ENCODE measurements at places on chromosomes 3 and 15.

- peak; percentile 56 for DNase-seq
Measured at GRCh38 chr3:112002096-112002971, 3.6 kb downstream of the TAGLN3 start.

- no peak for DNase-seq
Measured at GRCh38 chr15:38065721-38066345, 131.4 kb downstream of the TMCO5A start.

DNA sequence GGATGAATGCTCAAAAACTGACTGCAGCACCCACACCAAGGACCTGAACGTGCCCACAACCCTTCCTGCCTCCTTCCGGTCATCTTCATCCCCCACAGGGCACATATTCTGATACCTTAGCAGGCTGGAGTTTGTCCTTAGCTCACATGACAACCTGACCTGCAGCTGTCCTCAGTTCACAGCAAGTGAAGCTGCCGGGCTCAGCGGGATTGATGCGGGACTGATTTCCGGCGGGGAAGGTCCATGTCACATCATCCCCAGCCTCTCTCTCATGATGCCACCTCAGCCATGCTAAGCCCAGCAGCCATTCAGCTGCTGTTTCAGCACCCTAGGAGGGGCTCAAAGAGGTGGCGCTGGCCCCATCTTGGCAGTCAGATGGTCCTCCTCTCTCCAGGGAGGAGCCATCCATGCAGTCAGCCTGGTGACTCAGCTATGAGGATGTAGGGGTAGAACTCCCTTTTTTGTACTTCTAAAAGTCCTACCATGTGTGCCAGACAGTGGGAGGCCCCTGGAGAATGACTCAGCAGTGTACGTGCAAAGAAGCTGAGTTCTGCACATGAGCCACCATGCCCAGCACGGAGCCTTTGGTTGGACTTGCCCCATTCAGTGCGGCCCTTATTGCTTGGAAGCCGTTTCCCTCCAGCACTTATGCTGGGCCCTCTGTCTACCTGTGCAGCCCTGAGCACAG lies 9.5 kb downstream of the CA12 start:
- no peak for DNase-seq

DNA sequence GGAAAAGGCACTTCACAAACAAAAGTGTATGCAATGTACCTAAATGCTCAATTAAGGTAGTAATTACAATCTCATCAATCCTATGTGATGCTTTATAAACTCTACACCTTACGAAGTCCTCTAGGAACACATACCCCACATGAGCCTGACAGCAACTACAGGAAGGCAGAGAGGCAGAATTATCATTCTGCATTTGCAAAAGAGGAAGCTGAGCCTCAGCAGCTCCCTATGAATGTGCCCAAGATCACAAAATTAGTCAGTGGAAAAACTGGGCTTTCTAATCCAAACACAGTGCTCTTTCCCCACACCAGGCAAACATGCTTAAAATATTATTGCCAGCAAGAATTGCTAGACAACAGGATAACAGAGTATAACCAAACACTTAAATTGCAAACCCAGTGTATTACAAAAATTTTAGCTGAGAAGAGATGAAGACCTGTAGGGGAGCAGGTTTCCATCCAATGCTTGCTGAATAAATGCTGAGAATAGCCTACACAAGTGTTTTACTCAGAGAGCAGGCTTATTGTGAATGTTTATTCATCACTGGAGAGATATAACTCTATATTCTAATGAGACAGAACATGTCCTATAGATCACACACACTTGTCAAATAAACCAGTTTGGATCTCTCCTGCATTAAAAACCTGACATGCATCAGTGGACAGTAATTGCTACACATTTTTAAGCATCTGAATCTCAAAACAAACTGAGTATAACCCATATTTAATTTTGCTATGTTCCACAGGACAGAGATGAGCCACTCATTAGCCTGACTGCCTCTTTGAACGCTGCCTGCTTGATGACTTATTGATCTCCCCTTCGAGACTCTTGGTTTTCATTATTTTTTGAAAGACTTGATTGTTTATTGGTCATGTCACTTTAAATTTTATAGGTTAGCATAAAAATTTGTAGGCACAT lies 62.2 kb downstream of the PLCH1 start:
- no peak for DNase-seq

DNA sequence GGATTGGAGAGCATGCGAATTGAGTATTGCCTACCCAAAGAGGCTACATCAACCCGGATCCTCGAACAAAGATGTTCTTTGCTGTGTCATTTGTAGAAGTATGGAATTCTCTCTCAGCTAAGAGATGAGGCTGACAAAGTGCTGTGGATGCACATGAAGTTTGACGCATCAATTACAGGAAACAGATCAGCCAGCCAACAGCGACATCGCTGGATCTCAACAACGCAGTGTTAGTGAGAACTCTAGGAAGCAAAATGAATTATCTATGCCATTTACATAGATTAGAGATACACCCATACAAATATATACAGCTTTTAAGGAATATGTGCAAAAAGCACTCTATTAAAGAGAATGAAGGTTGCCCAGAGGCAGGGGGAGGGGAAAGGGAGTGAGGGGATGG lies 160.6 kb upstream of the RGMA start:
- no peak for DNase-seq

DNA sequence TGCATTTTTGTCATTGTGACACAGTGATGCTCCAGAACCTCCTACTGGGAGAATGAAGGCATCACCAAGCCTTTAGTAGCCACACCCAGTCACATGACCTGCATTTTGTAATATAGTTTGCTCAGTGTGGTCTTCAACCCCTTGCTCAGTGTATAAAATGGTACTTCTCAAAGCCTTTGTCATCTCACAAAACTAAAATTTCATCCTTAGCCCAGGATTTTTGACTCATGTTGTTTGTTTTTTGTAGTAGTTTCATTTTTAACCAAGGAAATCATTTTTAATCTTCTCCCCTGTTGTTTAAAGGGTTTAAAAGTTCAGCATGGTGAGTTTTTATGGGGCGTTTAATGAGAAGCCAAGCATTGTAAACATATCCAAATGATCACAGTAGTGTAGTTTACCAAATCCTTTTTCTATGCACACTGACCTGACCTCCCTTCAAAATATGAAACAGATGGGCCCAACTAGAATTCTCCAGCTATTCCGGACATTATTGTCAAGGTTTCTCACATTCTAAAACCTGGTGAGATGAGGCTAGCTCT lies 123.5 kb upstream of the IL12A start:
- DNase-seq: no peak

- no peak for DNase-seq
Measured at GRCh38 chr3:107284612-107285011, 92.6 kb upstream of the CCDC54 start.

DNA sequence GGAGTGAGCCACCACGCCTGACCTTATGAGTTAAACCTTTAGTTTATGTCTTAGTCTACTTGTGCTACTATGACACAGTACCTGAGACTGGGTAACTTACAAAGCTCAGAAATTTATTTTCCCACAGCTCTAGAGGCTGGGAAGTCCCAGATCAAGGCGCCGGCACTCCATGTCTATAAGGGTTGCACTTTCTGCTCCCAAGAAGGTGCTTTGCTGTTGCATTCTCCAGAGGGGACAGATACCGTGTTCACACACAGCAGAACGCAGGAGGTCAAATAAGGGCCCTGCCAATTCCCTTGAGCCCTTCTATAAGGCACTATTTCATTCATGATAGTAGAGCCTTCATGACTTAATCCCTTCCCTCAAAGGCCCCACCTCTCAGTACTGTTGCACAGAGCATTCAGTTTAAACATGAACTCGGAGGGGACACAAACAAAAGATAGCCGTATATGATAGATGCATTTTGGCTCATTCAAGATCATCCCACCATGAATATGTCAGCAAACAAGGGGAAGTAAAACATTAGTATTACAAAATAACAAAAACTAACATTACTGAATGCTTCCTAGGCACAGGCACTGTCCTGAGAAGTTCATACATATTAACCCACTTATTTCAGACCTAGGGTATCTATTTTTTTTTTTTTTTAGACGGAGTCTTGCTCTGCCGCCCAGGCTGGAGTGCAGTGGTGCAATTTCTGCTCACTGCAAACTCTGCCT lies 26.5 kb downstream of the PLA1A start:
- DNase-seq: no peak

DNA sequence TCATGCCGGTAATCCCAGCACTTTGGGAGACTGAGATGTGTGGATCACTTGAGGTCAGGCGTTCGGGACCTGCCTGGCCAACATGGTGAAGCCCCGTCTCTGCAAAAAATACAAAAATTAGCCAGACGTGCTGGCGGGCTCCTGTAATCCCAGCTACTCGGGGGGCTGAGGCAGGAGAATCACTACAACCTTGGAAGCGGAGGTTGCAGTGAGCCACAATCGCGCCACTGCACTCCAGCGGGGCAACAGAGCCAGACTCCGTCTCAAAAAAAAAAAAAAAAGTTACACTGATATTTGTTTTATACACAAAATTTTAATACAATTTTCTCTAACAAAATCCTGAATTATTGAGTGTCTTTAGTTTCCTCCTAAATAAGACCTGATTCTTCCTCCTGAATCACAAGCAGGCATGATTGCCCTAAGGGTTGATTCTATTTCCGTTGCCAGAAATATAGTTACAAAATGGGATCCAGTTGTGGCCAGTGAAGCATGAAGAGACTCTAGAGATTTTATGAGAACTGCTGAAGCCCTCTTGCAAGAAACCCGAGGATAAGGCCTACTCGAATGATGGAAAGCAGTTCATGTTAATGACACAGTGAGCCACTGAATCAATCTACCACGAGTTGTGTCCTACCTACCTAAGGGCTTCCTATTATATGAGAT lies 9.6 kb upstream of the SMARCC1 start:
- no peak for DNase-seq

Measured in stimulated activated CD4-positive, alpha-beta T cell treated with anti-CD3 and anti-CD28 coated beads, TNF-alpha, amount 100 ng/mL, for 4 hours (primary cell).